IPS DF 19.7 (cell line): ENCODE measurements at places on chromosomes 12 and 14.

- DNase-seq: no peak
These were observed 232.4 kb downstream of the AKAP6 start for GRCh38 chr14:32561520-32561919.

DNA sequence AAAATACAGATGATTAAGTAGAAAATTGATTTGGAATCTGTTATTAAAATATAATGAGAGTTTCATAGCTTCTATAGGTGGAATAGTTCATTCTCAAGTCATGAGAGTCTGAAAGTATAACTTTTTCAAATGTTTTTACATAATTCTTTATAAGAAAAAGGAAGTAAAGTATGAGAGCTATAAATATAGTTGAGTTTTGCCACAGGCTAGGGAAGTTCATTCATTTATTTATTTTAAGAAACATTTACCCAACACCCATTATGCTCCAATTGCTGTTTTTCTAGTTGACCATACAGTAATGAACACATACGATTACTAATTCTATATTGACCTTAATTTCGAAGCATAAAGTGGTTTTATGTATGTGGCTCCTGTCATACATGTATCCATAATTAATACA, 24.8 kb downstream of the LRRIQ1 start:
- no peak for DNase-seq

DNA sequence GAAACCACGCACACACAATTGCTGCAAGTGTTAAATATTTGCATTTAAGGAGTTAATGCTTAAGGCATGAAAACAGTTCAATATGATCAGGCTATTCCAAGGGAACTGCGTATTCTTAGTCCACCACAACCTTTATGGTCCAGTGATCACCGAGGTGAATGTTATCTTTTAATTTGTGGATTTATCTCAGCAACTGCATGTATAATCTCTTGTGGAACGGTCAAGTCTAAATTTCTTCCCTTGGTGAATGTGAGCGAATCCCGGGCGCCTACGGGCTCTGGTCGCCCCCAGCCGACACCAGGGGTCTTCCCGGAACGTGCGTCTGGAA, 999 bp upstream of the AK7 start:
- DNase-seq: no peak

DNA sequence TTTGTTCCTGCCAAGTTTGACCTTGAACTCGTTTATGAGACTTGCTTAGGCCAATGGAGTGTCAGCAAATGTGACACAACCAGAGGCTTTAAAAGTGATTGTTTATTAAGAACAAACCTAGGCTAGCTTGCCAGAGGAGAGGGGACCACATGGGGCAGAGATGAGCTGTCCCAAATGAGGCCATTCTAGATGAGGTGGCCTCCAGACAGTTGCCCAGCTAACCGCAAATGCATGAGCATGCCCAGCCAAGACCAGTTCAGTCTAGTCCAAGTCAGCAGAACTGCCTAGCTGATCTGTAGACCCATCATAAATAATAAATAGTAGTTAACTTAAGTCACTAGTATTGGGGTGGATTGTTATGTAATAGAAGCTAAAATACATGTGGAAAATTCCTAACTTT, 172.8 kb upstream of the DYRK2 start:
- DNase-seq: no peak

DNA sequence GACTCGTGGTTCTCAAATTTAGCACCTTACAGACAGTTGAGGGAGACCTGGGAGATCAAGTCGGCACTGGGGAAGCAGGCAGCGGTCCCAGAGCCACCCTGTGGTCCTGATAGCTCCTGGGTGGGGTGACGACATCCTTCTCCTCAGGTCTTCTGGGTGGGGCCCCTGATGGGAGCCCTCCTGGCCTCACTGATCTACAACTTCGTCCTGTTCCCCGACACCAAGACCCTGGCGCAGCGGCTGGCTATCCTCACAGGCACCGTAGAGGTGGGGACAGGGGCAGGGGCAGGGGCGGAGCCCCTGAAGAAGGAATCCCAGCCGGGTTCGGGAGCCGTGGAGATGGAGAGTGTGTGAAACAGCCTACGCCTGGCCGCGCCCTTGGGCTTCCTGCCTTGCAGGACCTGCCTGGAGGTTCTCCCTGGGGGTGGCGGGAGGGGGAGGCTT, 2.6 kb downstream of the AQP6 start:
- DNase-seq: no peak

DNA sequence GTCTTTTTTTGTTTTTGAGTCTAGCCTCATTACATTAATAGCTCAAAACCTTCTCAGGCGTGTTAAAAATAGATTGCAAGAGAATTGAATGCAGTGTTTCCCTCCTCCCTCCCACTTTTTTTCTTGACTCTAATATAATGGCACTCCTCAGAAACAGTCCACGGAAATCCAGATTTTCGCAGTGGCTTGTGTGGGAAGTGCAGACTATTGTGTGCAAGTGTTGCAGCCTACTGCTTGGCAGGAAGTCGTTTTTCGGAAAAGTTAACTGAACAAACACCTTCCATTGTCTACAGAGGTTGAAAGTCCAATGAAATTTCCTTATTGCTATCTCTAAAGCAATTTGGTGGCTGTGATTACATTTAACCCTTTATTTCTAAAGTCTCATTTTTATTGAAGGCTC, 147.9 kb upstream of the E2F7 start:
- no peak for DNase-seq

DNA sequence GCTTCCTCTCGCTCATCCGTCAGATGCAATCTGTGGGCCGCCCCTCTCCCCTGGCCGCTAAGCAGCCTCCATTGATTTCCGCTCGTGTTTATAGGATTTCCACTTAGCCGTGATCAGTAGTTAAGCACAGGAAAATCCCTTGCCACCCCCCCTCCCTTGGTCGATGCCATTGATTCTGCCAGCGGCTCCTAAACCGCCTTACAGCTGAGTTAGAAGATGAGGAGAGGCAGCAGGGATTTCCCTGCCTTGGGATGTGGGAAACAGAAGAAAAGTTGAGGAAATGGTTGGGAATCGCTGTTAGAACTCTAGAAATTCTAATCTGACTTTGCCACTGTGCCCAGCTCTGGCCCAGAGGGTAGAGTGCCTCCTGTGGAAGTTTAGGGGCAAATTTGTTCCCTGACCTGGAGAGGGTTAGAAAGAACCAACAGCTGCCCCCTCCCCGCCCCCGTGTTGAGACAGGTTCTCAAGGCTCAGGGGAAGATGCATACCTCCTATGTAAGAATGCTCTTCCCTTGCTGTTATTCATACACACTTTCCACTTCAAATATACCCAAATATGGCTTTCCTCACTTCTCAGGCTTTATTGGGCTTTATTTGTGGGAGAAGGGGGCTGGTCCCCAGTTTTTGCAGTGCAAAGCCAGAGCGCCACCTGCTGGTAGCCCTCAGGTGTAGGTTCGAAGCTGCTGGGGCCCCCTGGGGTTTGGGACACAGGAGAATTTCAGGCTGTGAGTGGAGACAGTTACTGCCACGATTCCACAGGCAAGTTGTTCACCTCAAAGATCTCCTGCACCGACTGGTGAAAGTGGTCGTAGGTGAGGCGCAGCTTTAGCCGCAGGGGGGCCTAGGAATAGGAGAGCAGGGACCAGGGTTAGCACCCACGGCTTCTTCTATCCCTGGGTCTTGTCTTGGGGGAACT, 3.2 kb downstream of the THTPA start:
- DNase-seq: no peak

- DNase-seq: no peak
These were observed 155.6 kb downstream of the DYRK2 start for GRCh38 chr12:67804168-67804567.

DNA sequence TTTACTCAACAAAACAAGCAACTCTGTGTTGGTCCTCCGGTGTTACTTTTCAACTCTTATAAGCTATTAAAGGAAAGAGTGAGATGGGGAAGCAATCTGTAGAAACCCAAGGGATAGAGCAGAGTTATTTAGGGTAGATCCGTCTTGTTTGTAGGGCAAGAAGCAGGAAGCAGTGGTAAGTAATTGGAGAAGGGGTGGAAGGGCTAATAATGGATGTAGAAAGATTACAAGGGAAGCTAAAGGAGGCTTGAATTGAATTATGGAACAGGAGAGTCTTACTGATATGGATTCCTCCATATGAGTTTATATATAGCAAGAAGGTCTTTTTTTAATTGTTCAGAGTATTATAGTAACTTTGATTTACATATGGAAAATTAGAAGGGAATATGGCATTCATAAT, 72.7 kb downstream of the MNAT1 start:
- no peak for DNase-seq

GRCh38 chr14:77100961-77101360, 2.9 kb downstream of the CIPC start:
- no peak for DNase-seq

- no peak for DNase-seq
These were observed 4.5 kb upstream of the GUCY2C start for GRCh38 chr12:14700935-14701334.

GRCh38 chr14:96039633-96040311, 610 bp downstream of the C14orf132 start:
- no peak for DNase-seq

DNA sequence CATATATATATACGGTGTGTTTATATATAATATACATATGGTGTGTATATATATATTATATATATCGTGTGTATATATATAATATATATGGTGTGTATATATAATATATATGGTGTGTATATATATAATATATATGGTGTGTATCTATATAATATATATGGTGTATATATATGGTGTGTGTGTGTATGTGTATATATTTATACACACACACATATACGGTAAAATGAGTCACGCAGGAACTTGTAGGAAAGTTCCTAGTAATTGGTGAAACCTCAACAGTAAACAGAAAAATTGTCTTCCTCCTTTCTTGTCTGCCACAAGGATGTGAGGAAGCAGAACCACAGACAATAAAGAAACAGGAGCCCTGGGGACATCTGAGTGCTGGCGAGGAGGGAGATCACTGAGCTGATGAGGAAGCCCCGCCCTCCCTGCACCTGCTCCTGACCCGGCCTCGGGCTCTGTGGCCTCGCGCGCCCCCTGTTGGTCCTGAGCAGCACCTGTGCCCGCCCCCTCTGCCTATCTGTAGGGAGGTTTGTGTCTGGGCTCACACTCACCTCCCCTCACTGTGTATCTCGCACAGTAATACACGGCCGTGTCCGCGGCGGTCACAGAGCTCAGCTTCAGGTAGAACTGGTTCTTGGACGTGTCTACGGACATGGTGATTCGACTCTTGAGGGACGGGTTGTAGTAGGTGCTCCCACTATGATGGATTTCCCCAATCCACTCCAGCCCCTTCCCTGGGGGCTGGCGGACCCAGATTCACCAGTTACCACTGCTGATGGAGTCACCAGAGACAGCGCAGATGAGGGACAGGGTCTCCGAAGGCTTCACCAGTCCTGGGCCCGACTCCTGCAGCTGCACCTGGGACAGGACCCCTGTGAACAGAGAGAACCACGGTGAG, 1079.4 kb downstream of the TMEM121 start:
- DNase-seq: no peak

- DNase-seq: no peak
These were observed 112.6 kb upstream of the TMCC3 start for GRCh38 chr12:94762943-94763342.

DNA sequence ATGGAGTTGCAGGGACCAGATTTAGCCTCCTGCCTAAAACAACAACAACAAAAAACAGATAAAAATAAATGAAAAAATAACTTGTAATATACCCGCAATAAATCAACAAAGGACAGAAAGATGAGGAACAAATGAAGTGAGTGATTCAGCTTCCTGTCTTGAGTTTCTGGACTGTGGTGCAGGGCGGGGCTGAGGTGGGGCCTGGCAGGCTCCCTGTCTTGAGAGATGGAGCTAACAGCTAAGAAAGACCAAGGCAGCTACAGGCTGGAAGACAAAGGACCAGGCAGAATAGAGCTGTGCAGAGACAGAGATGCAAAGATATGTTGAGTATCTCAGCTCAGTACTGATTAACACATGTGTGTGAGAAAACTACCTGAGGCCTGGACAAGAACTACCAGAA, 879.2 kb downstream of the AACS start:
- no peak for DNase-seq

DNA sequence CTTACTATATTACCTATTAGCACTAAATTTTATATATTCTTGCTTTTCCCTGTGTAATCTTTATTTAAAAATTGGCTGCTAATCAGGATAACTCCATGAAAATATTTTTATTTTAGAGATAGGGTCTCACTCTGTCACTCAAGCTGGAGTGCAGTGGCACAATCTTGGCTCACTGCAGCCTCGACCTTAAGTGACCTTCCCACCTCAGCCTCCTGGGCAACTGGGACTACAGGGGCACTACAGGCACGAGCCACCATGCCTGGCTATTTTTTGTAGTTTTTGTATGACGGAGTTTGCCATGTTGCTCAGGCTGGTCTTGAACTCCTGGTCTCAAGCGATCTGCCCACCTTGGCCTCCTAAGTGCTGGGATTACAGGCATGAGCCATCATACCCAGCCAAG, 32.4 kb upstream of the VCPKMT start:
- no peak for DNase-seq

DNA sequence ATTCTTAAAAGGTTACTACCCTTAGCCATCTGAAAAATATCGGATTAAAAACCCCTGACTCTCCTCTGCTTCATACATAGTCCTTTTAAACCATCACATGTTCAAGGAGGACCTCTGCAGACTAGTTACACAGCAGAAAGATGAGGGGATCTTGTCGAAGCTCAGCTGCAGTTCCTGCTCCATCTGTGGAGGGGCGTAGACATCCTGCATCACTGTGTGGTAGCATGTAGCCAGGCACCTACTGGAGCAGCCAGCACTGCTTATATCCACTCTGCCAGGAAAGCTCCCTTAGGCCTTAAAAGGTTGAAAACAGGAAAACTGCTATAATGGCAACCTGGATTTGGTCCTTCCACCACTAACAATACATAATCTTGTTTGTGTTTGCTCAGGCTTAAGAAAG, 57.6 kb upstream of the STRN3 start:
- no peak for DNase-seq

GRCh38 chr14:54735424-54735823, 167.2 kb downstream of the GCH1 start:
- DNase-seq: no peak

DNA sequence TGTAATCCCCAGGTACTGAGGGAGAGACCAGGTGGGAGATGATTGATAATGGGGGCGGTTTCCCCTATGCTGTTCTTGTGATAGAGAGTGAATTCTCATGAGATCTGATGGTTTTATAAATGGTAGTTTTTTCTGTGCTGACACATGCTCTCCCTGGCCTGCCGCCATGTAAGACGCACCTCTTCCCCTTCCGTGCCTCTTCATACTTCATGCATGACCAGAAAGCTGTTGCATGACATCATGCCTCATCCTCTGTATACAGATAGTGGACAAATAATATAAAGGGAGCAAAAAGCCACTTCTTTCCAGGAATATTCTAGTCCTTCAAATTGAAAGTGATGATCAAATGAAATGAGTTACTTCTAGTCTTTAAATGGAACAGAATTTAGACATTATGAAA, 47.3 kb upstream of the LRIG3 start:
- no peak for DNase-seq
